Eye (tissue), 1 donor: ENCODE measurements at places on chromosomes 4 and X.

DNA sequence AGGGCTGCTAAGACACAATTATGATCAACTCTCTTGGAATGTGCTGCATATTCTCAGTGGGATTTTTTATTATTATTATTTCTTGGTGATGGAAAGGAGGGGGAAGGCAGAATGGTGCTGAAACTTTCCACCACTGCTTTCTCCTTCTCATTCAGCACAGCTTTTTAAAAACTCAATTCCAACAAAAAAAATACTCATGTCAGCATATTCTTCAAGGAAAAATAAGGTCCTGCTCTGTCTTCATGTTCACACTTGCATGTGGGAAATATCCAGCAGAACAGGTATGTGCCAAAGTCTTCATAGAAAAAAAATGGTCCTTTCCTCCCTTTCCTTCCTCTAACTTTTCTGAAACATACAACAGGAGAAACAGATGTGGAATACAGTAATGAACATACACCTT is 144.0 kb upstream of the ADAMTS3 start:
- DNase-seq = no peak

DNA sequence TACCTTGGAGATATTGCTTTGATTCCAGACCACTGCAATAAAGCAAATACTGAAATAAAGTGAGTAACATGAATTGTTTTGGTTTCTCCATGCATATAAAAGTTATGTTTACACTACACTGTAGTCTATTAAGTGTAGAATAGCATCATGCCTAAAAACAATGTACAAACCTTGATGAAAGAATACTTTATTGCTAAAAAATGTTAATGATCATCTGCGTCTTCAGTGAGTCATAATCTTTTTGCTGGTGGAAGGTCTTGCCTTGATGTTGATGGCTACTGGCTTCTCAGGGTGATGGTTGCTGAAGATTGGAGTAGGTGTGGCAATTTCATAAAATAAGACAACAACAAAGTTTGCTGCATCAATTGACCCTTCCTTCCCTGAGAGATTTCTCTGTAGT is 145.1 kb downstream of the SHROOM4 start:
- DNase-seq = no peak

GRCh38 chr4:5750946-5751665 is 40.1 kb downstream of the EVC start:
- DNase-seq = peak; percentile 54

DNA sequence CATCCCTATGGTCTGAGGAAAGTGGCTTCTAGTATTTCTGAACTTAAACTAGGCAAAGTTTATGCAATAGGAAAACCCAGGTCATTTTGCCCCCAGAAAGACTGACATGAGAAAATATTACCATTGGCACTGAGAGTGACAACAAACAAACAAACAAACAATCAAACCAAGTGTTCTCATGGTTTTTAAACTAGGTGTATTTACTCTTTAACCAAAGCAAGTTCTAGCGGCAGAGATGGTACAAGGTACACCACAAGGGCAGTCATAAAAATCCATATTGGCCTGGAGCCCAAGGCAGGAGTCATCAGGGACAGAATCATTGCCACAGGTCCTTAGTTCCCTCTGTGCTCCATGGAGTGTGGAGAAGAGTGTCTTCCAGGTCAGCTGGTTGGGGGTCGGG is 26.0 kb upstream of the ENPEP start:
- DNase-seq = no peak

DNA sequence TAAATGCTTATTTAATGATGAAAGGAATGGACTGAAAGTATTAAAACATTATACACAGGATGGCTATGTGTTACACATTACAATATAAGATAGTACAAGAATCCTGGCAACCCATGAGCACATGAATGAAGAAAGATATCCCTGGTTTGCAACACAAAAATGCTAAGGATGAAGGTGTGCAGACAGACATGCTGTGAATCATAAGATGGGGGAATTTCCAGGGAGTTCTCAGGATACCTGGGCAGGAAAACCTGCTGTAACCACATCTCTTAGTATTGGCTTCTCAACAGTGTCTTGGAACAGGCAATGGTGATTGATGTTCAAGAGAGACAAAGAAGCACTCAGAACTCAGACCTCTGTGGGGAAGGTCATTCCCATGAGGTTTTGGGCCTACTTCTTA is 23.9 kb upstream of the ANOS1 start:
- DNase-seq = no peak
